Stimulated activated CD4-positive, alpha-beta T cell treated with anti-CD3 and anti-CD28 coated beads, TNF-alpha, amount 100 ng/mL, for 24 hours (primary cell): ENCODE measurements at places on chromosomes 2 and 18.

GRCh38 chr2:134683561-134684112 lies 35.2 kb downstream of the TMEM163 start:
- no peak for DNase-seq

DNA sequence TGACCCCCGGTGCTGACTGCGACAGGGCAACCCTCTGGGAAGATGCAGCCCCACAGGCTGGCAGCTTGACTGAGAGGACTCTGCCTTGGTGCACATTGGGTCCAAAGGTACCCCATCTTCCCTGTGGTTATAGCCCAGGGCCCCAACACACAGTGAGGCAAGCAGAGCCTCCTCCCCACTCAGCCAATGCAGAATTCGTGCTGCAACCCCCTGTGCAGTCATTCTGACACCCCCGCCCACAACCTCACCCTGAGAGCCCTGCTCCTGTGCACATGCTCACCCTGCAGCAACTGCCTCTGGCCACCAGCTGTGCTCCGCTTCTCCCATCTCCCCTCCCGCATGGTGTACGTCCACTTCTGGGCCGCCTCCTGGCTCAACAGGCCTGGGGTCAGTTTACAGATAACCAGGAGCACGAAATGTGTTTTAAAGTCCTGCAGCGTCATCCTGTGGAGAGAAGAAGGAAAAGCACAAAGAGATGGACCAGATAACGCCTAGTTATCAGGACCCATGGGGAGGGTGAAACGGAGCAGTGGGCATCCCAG lies 24.4 kb downstream of the CAPN14 start:
- DNase-seq = no peak

GRCh38 chr2:227932403-227932802 lies 61.0 kb downstream of the DAW1 start:
- DNase-seq = no peak

DNA sequence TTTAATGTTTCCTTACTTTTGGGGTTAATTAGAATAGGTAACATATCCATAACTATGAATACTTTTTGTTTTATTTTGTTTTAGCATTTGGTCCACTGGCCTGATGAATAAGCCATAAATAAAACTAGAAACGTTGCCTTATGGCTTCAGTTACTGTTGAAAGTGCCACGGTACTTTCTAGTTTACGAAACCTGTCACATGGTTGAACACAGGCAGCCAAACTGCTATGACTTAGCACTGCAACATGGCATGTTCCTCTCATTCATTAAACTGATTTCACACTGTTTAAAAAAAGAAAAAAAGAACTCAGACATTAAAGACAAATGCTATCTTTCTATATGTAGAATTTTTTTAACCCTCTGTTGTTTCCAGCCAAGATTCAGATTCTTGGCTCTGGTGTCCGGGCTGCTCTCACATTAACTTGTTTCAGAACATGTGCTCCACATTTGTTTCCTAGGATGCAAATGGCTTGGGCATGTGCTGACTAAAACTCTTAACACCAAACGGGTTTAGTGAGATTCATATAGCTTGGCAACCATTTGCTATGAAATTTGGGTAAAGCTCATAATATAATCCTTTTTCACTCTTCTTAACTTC lies 323.9 kb upstream of the RND3 start:
- no peak for DNase-seq

DNA sequence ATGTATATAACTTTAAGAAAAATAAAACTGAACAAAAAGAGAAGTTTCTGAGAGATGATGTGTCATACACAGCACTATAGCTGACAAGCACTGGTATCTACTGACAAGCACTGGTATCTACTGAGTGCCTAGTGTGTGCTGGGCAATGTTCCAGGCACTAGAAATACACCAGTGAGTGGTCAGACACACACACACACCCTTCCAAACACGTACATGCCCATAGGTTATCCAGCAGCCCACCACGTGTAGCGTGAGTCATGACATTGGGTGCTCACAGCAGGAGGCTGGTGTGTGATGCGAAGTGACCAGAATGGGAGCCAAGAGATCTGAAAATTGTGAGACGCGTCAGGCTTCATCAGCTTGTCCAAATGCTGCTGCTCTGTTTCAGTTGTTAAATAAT lies 12.2 kb upstream of the GNAL start:
- DNase-seq = no peak

GRCh38 chr18:75124991-75125381 lies 84.0 kb downstream of the PTGR3 start:
- no peak for DNase-seq

- DNase-seq = no peak
Observed at GRCh38 chr2:241617431-241618154, 19.4 kb downstream of the THAP4 start.

DNA sequence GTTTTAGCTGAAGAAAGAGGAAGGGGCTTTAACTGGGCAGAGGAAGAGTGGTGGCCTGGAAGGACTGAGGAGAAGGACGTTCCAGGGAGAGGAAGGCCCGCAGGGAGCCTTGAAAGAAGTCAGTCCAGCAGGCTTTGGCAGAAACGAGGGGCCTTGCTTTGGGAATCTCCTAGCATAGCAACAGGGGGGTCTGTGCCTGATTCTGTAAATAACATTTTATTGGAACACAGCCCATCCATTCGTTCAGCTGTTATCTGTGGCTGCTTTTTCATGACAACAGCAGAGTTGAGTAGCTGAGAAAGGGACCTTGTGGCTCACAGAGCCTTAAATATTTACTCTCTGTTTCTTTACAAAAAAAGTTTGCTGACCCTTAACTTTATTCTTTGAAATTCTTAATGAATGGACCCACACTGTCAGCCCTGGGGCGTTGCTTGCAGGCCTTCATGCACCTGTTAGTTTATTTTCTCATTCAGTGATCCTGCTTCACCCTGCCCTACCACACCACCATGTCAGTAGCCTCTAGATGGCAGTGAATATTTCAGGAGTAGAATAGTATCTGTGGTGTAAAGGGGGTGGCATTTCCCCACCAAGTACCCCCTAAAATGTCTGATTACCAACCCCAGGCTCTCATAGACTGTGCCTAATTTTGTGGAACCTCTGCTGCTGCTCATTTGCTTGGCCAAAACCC lies 61.0 kb downstream of the MGAT5 start:
- DNase-seq = no peak

DNA sequence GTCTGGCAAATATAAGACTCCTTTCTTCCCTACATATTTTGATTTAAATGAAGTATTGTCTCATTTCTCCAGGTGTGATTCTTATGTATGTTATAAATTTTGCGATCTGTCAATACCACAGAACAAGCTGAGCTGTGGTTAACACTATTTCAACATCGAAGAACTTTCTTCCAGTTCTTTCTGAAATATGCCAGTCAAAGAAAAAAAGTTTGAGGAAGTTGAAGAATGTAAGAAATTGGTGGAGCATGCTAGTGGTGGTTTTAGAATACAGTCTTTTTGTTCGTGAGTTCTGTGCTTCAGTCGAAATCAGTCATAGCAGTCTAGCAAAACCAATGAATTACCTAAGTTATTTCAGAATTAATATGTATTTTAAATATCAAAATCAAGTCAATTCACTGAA lies 8.6 kb upstream of the COBLL1 start:
- no peak for DNase-seq

- no peak for DNase-seq
Observed at GRCh38 chr2:48016225-48017019, 110.1 kb upstream of the FBXO11 start.

DNA sequence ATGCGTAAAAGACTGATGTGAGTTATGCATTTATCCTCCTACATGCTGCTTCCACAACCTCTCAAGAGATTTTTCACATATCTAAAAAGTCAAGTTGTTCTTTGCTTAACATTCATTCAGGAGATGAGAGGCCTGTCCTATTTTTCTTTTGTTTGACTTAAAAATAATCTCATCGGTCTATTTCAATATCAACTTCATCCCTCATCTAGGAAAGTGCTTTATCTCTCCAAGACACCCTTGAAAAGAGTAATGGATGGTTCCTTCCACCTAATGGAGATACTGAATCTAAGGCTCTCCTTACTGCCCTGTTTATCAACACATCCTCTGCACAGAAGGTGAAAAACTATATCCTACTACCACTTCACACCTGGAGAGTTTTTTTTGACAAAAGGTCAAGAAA lies 2.4 kb downstream of the NFE2L2 start:
- no peak for DNase-seq

DNA sequence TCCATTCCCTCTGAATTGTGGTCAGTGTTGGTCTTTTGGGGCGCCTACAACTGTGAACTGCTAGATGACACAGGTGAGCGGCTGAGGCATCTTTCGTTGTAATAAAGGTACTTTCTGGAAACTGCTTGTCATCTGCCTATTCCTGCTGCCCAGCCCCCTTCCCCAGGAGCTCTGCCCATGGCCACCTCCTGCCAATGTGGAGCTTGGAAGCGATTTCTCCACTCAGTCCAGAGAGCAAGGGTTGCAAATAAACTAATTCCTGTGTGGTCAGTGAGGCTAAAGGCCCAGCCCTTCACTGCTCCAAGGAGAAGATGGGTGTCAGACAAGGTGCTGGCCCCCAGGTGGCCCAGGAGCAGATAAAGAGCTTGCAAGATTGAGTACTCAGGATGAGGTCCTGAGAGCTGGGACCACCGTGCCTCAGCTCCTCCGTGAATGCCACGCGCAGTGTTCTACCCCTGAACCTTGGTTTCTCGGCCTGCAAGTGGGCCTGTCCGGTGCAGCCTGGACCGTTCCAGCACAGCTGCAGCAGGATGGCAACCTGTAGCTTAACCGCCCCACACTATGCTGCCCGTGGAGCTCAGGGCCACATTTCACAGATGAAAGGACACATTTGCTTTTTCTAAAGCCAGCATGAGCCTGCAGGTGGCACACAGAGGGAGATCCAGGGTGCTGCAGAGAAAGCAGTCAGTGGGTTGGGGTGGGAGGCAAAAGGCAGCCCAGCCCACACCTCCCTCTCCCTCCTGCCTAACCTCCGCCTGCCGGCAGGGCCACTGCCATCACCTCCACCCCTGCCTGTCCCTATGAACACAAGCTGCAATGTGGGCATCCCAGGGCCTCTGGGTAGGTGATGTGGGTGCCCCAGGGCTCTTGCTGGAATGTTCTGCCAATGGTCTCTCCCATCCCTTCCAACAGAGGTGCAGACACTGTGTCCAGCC lies 78.7 kb upstream of the OTOF start:
- DNase-seq = no peak

DNA sequence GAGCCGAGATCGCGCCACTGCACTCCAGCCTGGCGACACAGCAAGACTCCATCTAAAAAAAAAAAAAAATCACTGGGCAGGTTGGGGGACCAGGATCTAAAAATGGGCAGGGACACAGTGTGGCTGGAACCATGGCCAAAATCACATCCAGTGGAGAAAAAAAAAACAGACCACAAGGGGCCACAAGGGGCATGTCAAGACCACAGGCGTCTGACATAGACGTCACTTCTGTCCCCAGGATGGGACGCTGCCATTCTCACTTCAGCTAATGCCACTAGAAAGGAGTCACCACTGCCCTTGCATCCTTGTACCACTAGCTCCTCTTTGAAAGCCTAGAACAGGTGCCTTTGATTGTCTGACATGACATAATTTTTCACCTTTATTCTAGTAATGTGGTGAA lies 2.5 kb upstream of the POMC start:
- no peak for DNase-seq

DNA sequence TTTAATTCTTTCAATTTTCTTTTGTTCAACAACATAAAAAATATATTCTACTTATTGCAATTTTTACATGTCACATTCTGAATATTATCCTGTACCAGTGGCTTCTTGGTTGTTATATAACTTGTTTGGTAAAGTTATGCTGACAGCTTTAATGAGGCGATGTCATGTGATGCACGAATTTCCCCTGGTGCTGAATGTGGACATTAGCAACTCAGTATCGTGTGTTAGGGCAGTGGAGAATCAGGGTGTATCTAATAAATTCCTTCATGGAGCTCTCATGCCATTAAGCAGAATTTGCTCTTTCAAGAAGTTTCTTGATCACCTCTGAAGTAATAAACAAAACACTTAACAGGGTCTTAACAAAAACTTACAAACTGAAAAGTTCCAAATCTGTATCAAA lies 99.6 kb upstream of the DNMT3A start:
- no peak for DNase-seq

GRCh38 chr2:8550481-8550880 lies 131.4 kb upstream of the ID2 start:
- DNase-seq = no peak

DNA sequence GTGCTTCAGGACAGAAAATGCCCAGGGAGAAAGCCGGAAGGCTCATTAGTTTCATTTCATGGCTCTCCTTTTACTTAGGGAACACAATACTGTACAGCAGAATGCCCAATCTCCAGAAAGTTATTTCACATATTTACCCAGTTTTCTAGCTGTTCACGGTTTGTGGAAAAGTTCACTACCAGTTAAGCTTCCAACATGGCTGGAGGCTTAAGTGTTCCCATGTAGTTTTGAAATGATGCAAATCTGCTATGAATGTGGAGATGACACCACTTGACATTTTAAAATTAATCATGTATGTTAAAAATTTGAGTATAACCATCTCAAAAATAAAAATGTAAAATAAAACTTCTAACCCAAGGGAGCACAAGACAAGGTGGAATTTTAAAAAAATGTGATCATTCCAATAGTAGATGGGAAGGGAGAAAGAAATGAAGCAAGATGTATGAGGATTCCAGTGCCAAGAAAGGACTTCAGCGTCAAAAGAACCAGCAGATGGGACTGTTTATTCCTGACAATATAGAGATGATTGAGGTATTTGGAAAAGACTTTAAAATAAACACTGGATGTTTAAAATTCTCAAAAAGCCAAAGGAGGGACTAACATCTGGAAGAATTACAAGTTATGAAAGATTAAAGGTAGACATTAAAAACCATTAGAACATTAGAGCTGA lies 60.9 kb upstream of the OSR1 start:
- DNase-seq = no peak

GRCh38 chr2:54907663-54908062 lies 142.6 kb downstream of the RTN4 start:
- DNase-seq = no peak

DNA sequence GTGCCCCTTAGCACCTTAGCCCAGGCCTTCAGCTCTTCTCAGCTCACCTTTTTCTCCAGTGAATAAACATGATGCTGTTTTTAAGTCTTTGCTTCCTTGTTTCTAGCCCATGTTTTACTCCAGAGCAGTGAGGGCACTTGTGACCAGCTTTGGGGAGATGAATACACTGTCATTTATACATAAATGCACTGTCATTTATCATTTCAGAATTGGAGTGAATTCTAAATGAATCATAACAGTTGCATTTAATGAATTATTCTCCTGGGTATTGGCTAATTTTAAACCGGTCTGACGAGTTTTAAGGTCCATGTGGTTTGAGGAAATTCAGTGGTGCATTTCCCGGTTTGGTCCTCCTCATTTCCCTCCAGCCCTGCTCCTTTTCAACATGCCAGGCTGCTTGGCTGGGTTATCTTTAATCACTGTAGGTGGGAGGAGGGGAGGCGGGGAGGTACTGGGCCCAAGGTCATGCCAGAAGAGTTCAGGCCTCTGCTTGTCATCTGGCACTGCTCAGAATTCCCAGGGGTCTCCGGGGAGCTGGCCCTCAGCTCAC lies 23.9 kb downstream of the PRKCE start:
- DNase-seq = no peak
